ENCODE measurements at places on chromosomes 5 and 9.

DNA sequence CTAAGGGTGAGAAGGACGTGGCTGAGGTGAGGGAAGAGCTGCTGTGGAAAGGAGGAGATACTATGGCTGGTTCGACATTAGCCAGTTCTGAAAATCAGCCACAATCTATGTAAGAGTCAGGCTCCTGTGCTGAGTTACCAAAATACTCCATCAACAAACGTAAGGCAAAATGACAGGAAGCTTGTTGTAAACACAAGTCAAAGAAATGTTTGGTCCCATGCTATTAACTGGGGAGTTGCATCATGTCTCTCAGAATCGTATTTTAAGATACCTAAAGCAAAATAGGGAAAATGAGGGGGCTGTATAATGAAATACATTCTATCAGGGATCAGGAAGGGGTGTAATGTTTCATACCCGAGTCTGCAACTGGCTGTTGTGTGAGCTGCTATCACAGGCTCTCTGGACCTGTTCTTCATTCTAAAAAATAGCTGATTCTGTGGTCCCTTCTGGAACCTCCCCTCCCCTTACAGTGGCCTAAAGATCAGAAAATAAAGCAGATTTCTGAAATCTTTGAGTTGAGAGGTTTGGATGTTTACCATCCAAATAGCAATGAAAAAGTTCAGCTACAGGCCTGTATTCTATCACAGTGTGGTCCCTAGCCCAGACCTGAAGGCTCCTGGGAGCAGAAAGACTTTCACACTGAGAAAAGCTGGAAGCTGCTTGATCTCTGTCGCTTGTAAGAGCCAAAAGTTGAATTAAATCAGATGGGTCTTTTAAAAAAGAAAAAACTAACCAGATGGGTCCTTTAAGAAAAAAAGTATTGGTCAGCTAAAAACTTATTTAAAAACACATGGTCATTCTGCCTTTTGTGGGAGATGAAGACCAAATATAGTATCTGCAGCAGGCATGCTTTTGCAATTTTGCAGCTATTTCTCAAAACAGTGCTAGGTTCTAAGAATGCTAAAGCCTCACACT, 97.8 kb upstream of the SMC5 start:
- DNase-seq, result no peak

GRCh38 chr5:52789851-52790250, 2.1 kb downstream of the ITGA1 start:
- no peak for DNase-seq

- no peak for DNase-seq
These were observed 109.5 kb downstream of the SNCAIP start for GRCh38 chr5:122421374-122422079.

DNA sequence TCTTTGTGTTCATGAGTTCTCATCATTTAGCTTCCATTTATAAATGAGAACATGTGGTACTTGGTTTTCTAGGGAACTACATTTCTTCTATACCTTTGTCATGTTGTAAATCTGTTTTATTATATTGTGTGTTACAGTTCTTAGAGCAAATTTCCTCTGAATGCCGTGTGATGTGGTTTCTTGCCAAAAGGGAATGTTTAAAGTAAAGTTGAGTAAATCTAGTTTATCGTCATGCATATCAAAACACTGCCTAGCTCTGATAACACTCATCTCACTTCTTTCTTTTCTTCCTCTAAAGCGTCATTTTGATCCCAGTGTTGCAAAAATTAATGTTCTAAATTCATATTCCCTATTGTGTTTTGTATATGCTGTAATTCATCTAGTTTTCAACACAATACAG, 295.4 kb upstream of the HAPLN1 start:
- DNase-seq, result no peak

DNA sequence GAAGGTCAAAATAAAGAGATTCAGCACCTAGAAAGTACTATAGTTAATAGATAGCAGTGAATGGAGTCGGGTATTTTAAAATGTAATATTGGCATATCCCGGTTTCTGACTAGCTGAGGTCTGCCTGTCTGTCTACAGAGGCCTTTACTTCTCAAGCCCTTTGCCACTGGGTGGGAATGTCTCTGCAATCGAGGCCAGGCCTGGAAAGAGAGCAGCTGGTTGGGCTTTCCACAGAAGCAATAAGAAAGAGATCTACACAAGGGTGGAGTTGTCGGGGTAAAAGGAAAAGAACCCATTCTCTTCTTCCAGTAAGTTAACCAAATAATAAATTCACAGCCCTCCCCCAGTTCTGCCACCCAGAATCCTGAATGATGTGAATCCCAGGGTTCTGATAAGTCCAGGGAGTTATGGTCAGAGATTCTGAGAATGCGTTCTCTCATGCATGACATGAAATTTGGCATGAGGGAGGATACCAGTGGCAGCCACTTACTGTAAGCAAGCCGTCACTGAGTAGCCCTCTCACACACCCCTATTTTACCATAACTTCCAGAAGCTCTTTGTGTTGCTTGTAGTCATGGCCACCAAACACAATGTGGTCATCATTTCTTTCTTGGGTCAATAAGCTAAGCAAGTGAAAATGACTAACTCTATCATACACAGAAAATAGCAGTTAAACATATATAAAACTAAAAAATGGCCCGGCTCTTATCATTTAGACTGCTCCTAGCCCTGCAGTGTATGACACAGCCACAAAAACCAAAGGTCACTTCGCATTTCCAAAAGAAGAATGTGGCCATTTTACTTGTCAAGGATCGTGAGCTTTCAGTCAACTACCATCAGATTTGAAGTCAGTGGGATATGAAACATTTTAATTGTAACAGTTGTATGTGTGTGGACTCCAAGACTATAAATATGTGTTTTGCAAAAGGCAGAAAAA, 185.0 kb downstream of the GLIS3 start:
- DNase-seq, result no peak

DNA sequence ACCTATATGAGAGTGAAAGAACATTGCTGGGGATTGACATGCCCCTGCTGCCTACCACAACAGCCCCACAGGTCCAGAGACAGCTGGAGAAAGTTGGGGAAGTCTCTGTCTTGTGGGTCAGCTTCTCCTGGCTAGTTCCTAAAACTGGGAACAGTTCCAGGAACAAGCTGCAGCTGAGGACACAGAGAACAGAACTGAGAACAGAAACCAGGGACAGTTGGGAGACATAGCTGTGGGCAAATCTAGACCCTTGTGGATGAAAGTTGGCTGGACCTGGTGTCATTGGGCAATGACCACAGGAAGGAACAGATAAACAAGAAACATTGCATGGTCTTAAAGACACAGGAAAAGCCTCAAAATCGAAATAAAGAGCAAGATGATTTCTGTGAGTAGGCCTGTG, 58.3 kb upstream of the MOCS2 start:
- DNase-seq, result no peak

Data from stimulated activated CD8-positive, alpha-beta memory T cell treated with anti-CD3 and anti-CD28 coated beads, Interleukin-4, amount 100 ng/mL, for 1 hour (primary cell).